ENCODE measurements at places on chromosomes 12 and 14.

DNA sequence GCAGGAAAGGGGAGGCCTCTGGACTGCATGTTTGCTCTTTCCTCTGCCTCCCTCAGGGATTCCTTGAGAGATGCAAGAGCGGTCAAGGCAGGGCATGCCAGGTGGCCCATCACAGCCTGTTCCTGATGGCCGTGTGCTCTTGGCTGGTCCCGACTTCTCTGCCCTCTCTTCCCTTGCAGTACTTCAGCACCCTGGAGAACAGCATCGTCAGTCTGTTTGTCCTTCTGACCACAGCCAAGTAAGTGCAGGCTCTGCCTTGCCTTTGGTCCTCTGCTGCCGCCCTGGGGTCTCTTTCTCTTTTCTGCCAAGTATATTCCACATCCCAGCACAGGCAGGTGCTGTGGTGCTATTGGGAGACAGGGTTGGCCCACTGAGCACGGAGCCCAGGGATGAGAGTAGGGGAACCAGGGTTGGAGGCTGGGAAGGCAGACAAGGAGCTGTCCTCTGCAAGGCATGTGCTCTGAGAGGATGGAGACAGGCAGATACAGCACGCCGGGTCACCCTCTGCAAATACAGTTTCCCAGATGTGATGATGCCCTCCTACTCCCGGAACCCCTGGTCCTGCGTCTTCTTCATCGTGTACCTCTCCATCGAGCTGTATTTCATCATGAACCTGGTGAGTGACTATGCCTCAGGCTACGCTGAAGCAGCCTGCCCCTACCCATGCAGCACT, 51.9 kb downstream of the TPCN1 start:
- no peak for DNase-seq

GRCh38 chr12:45217846-45218245, 2.0 kb downstream of the ANO6 start:
- no peak for DNase-seq

- no peak for DNase-seq
Observed at GRCh38 chr12:42386308-42386707, 60.3 kb downstream of the PPHLN1 start.

GRCh38 chr12:47095446-47096236, 15.9 kb upstream of the AMIGO2 start:
- DNase-seq = peak; percentile 57

DNA sequence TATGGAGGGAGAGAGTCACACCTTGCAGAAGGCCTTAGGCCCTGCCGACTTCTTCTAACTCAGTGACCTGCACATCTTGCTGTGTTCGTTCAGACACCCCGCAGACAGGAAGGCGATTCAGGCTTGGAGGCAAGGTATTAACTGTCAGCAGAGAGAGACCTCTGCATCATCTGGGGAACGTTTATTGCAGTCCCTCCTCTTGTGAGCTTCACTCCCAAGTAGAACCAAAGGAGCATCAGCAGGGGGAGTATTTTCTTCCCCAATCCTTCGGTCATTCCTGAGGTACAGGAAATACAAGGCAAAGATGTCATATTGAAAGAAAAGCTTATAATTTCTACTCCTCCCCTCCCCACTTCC, 217.9 kb downstream of the CRADD start:
- no peak for DNase-seq

DNA sequence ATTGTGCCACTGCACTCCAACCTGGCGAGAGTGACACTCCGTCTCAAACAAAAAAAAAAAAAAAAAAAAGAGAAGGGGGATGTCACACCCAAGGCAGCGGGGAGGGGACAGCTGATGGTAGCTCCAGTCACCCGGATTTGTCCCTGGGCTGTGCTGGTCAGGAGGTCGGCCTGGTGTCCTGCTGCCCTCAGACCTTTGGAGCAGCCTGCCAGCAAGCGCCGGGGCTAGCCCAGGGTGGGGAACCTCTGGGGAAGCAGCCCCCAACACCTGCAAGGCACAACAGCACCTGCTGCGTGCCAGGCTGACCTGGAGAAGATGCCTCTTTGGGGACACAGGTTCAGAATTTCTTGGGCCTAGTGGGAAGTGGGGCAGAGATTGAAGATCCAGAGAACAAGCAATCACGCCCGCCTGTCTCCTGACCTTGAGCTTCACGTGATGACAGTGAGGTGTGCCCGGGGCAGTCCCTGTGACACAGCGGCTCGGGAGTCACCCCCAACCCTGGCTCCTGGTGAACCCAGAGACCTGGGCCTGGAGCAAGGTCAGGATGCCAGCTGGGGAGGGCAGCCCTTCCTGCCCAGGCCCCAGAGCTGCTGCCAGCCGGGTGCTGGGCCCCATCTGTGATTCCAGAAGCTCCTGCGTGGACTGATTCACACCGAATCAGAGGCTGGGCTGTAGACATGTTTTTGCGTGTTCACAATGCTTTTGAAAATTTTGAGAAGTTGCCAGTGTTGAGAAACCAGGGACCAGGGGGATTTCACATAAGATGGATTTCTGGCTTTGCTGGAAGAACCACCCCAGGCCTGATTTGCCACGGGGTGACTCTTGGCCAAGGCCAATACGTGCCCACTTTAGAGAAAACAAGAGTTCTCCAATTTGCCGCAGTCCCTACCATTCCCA, 66.4 kb downstream of the RFLNA start:
- no peak for DNase-seq

DNA sequence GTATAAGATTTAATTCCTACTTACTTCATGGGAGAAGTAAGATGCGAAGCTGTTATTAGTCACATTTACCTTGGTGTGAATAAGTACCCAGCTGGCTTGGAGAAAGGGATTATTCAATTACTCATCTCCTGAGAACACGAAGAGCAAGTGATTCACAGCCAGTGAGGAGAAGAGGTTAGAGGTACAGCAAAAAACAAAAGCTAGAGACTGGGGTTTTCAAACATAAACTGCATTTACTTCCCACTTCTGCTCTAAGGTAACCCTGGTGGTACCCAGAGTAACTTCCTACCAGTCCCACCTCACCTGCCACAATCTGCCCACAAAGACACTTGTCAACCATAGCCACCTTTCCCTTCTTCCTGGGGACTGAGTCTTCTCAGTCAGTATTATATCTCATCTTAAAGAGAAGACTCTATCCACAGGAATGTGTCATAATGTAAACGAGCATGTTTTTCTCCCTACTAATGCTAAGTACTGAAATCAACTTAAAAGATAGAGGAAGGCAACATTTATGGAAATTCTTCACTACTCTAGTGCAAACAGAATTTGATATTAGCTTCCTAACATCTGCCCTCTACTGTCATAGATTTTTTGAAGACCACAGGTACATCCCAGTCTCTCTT, 6.0 kb upstream of the IL22 start:
- peak; percentile 80 for DNase-seq

- DNase-seq = no peak
Observed at GRCh38 chr12:2266666-2267620, 214.2 kb downstream of the CACNA1C start.

DNA sequence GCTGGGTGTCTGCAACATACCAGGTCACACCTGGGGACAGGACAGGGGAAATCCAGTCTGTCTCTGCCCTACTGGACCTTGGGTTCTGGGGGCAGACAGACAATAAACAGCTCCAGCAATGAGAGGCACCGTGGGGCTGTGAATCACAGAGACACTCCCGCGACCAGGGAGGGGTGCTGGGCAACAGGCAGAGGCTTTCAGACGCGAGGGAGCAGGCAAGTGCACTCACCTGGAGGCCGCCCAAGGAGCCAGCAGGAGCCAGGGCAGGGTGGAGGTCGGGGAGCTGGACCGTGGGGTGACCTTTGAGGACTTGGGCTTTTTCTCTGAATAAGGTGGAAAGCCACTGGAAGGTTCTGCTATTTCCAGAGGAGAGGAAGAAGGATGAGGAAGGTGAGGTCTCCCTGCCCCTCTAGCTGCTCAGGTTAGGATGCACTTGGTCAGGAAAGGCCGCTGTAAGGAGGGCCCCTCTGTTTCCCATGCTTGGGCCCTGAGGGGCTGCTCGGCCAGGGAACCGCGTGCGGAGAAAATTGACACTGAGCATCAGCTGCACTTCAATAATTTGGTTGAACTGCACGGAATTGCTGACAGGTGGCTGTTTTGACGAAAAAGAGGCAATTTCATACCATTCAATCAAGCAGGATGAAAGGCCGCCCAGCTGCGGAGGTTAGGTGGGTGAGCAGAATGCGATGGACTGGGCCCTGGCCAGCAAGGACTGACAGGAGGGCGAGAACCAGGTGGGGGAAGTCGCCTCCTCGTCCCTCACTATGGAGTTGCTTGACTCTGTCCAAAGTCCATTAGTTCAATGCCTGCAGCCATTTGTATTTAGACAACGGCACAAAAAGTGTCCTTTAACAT, 42.2 kb downstream of the JAG2 start:
- no peak for DNase-seq

- DNase-seq = no peak
Observed at GRCh38 chr12:3540387-3540990, 49.5 kb downstream of the PRMT8 start.

GRCh38 chr12:3319723-3320492, 171.1 kb upstream of the PRMT8 start:
- no peak for DNase-seq

DNA sequence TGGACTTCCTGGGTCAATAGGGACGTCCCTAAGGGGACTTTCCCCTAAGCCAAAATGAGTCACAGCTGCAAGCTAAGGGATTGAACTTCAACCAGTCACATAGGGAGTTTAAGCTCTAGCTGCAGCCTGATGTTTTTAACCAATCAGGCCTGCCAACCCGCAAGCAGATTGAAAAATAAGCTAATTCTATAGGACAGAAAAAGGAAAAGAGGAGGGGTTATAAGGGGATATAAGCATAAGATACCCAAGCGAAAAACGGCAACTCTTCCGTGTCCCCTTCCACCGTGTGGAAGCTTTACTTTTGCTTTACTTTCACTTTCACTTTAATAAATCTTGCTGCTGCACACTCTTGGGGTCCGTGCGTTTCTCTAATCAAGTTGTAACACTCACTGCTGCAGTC, 24.4 kb downstream of the ATP23 start:
- no peak for DNase-seq

DNA sequence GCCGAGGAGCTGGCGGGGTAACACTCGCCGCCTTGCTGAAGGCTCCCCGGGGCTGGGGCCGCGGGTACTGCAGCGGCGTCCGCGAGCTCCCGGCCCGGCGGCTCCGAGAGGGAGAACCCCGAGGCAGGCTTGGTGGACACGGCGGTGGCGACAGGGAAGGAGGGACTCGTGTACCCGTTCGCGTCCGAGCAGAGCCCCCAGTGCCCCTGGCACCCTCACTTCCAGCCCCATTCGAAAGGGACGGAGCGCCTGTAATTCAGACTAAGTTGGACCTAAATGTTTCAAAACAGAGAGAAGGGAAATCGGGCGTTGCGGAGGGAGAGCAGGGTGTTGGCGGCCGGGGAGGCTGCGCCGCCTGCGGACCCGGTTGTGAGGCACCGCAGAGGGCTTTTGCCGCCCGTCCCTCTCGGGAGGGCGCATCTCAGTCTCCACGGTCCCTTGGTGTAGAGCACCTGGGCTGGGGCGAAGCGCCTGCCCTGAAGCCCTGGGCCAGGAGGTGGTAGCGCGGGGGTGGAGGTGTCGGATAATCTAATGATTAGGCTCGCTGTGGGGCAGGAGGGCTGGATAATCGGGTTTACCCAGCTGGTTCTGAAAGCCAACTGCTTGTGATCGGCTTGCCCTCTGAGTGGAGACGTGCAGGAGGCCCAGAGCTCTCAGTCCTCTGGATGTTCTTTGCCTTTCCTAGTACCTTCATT, 771 bp downstream of the DAAM1 start:
- no peak for DNase-seq

DNA sequence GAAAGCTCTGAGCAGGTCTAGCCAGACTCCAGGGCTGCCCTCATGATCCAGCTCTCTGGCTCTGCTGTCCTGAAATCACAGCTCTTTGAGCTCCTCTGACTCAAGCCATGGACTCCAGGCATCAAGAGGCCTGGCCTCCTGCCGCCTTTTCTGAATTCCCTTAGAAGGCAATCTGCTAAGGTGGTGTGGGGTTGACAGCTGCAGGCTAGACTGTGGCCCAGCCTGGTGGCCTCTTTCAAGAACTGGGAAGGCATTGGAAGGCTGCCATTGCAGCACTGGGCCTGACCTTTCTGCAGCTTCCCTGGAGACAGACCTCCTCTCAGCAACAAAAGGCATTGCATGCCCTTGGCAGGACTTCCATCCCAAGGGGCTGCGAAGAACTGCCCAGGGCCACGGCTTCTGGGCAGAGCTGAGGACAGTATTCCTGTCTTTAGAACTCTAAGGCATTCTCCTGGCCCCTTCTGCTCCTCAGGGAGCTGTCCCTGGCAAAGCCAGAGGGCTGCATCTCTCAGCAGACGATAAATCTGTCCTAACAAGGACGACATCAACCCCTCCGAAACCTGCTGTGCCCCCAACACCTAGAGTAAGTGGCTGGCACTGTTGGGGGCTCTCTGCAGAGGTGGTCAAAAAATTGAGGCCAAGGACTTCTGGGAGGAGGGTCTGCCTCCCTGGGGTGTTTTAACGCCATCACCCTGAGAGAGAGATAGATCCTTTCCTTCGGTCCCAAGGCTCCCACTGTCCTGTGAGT, 115.6 kb downstream of the RBM19 start:
- no peak for DNase-seq

DNA sequence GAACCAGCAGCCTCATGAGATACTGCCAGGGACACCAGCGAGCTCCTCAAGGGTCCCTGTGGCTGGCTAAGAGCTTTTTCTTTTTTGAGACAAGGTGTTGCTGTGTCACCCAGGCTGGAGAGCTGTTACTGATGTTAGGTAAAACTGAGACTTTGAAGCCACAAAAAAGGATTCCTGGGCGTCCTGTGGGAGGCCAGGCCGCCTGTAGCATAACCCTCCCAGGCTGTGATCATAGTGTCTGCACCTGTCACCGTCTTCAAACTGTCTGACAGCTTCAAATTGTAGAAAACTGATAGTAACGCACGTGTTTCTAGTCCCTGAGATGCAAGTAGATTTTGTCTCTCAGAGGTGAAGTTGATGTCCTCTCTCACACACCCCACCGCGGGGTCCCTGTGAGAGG, 4.1 kb downstream of the ZFYVE21 start:
- no peak for DNase-seq

- DNase-seq = no peak
Observed at GRCh38 chr12:1880153-1880845, 38.2 kb downstream of the CACNA2D4 start.

GRCh38 chr12:466039-466438, 6.3 kb downstream of the B4GALNT3 start:
- no peak for DNase-seq

Measured in HS-5 (cell line).